ENCODE measurements at places on chromosomes 3 and 15. TPM values are rescaled to one million over a fixed set of nuclear protein-coding genes. Genes with fewer than 3 reads are reported as not detected.

LTK gene
- total RNA-seq: 0.19 TPM

BHLHE40 gene
- 90.1 TPM for total RNA-seq

FBXL22 gene
- 16.3 TPM for total RNA-seq

TPRG1 gene
- 14.9 TPM for total RNA-seq

CHRNA7 gene
- 3.5 TPM for total RNA-seq

GOLGA6A gene
- not detected for total RNA-seq

SOX14 gene
- not detected for total RNA-seq

DPPA4 gene
- not detected for total RNA-seq

NFKBIZ gene
- total RNA-seq: 198 TPM

CCDC14 gene
- total RNA-seq: 55.5 TPM

GOLGA6B gene
- not detected for total RNA-seq

CCDC33 gene
- total RNA-seq: not detected

CALML4 gene
- 8.3 TPM for total RNA-seq

KLHL25 gene
- 6.4 TPM for total RNA-seq

CCRL2 gene
- 5.1 TPM for total RNA-seq

LSAMP gene
- total RNA-seq: 7.8 TPM

CLDN18 gene
- total RNA-seq: not detected

STAG1 gene
- total RNA-seq: 68.6 TPM

TMC3 gene
- total RNA-seq: not detected

GP5 gene
- total RNA-seq: 0.33 TPM

TMCO5A gene
- total RNA-seq: not detected

MAP3K13 gene
- total RNA-seq: 25.3 TPM

Measured in aorta (tissue), 5 donors.